Cardiac septum (tissue), 1 donor: ENCODE measurements at places on chromosomes 13 and 19. TPM values are rescaled to one million over a fixed set of nuclear protein-coding genes. Genes with fewer than 3 reads are reported as not detected.

The GNG7 gene
- total RNA-seq = 30.9 TPM

- no peak for DNase-seq
These were observed 110.6 kb downstream of the STARD13 start for GRCh38 chr13:33174931-33175330.

DNA sequence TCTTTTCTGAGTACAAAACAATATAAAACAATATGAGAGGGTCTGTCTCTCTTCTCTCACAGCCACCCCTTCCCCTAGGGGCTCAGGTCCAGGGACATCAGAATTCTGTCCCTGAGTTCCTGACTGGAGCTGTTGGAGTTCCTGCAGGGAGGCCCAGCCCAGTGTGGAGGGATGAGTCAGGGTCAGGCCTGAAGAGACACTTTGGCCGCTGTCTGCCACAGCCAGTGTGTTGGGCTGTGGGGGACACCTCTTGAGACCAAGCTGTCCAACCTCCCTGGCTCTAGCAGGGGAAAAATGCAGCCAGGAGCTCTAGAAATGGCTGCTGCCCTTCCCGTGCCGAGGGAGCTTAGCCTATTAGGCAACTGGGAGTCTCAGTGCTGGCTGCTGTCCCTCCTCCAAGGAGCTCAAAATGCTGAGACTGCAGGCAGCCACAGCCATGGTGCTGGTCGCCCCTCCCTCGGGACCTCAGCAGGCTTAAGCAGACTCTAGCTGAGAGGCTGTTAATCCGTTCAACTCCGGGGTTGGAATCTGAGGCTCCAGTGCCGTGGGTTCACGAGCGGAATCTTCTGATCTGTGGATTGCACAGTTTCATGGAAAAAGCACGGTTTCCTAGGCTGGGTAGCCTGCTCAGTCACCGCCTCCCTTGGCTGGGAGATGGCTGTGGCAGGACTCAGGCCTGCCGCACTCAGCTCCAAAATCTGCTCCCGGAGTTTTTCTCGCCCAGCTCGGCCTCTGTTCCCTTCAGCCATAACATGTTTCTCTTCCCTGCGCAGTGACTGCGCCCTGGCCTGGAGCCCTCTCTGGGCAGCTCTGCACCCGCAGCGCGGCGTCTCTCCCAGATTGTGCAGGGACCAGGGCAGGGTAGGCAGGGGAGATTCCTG, 3.8 kb upstream of the ZNF626 start:
- no peak for DNase-seq

The TUBB4A gene
- 0.40 TPM for total RNA-seq

DNA sequence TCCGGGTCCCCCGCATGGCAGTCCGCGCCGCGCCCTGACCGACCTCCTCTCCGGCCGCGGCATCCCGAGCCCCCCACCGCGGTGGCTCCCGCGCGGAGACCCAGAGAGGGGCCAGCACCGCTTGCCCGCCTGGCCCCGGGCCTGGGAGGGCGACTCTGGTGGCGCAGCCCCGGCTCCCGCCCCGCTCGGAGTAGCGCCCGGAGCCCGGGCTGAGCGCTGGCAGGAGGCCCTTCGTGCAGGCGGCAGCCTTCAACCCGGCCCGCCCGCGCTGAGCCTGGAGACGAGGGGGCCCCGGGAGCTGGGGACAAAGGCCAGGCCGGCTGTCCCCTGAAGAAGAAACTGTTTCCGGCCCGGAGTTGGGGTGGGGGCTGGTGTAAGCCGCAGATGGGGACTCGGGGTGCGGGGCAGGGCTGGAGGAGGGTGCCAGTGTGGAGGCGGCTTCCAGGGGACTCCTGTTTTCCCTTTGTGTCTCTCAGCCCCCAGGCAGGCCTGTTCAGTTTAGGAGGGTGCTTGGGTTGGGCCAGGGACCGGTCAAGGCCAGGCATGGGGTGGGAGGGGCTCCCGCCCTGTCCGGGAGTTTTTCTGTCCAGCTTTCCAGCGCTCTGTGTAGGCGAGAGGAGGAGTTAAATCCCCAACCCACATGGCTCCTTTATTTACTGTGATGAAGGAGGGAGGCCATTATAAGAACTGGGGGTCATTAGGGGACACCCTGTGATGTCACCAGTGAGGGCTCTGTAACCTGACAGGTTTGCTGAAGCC, 935 bp downstream of the LRP3 start:
- DNase-seq = no peak

The KRTDAP gene
- total RNA-seq = not detected

GRCh38 chr19:49009828-49010227, 7.1 kb downstream of the LHB start:
- DNase-seq = no peak

GRCh38 chr19:42281827-42282762, 13.0 kb downstream of the CIC start:
- DNase-seq = peak; percentile 74

The ZNF136 gene
- total RNA-seq = 3.0 TPM

GRCh38 chr13:67880916-67881315, 650.8 kb upstream of the PCDH9 start:
- DNase-seq = no peak

The DNAJC3 gene
- 36.0 TPM for total RNA-seq

DNA sequence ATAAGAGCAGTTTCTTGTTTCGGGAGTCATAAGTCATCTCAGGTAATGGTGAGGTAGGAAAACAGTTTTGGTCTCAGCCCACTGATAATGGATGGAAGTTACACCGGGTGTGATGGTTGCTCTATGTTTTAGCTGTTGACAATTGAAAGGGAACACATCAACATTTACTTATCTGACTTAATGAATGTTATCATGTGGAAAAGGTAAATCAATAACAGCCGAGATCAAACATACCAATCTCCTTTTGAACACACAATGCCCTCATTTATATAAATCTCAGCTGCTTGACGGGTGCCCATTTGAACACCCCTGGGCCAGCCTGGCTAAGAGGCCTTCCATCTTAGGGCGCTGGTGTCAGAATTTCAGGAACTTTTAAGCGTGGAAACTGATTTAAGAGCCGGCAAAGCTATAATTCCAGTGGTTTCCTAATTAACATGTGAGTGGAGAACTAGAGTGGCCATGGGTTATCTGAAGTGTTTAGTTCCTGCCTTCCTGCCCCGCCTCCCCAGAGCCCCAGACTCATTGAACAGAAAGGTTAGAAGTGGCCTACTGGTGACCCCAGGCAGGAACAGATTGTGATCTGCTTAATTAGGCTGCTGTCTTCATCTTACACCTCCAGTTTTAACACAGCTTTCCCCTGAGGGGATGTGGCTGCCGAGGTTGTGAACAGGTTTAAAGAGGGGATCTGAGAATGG, 572.7 kb downstream of the FGF9 start:
- DNase-seq = no peak

- DNase-seq = no peak
These were observed 79.9 kb upstream of the GPC6 start for GRCh38 chr13:93146584-93147297.

DNA sequence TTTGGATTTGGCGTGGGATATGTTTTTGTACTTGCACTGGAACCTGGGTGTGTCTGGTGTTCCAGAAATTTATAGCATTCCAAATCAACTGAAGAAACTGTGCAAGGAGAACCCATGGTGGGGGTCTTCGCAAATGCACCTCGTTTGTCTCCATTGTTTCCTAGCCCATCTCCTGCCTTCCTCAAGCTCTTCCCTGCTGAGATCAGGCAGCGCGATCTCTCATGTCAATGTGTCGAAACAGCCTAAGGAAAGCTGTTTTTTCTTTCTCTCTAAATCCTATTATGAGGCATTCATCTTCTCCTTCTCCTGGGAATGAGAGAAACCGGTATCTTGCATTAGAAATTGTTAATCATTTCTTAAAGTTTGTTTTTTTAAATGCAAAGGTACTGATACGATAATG, 131.0 kb downstream of the KLF5 start:
- no peak for DNase-seq

The FSD1 gene
- total RNA-seq = 0.24 TPM

- peak; percentile 31 for DNase-seq
These were observed 2325.6 kb upstream of the PCDH20 start for GRCh38 chr13:63741029-63741813.

DNA sequence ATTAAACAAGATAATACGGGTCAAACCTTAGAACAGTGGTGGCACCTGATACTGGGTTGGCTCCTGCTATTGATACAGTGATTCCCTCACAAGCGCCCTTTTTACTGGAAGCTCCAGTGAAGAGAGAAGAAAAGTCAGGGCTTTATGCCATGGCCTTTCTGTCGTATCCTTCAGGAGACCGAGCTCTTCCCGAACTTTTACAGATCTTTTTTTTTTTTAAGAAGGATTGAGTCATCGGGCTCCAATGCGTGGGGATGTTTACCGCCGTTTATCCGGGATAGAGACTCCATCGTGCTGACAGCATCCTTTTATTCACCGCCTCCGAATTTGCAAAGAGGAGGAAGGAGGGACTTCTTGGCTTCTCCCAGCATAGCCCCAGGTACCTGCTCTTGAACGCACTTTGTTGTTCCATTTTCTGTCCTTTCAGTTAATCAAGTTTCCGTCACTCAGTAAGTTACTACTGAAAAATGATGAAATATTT, 574 bp downstream of the ZNF227 start:
- no peak for DNase-seq

DNA sequence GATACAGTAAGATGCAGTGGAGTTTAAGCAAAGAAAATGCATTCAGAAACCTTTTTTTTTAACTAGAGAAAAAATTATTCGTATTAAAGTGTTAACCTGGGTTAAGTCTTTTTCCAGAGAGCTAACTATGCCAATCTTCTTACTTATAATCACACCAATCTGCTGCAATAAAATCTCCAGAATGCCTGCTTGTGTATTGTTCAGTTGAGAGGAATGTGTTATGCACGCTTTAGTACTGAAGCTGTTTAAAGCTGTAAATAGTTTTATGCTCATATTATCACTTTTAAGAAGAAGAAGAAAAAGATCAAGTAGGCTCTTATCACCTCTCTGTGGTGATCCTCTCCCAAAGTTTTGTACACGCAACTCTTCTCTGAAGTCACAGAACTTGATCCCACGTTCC, 528.7 kb downstream of the RFC3 start:
- no peak for DNase-seq

GRCh38 chr13:40160618-40161350, 505.3 kb downstream of the COG6 start:
- no peak for DNase-seq

The IRGC gene
- total RNA-seq = not detected

The SYNGR4 gene
- total RNA-seq = not detected

GRCh38 chr19:371501-372168, 27.0 kb upstream of the MIER2 start:
- DNase-seq = no peak

- DNase-seq = no peak
These were observed 147.1 kb downstream of the TBC1D4 start for GRCh38 chr13:75334634-75335447.

The FAM83E gene
- not detected for total RNA-seq

- DNase-seq = no peak
These were observed 803.6 kb downstream of the DIAPH3 start for GRCh38 chr13:59360108-59360507.

DNA sequence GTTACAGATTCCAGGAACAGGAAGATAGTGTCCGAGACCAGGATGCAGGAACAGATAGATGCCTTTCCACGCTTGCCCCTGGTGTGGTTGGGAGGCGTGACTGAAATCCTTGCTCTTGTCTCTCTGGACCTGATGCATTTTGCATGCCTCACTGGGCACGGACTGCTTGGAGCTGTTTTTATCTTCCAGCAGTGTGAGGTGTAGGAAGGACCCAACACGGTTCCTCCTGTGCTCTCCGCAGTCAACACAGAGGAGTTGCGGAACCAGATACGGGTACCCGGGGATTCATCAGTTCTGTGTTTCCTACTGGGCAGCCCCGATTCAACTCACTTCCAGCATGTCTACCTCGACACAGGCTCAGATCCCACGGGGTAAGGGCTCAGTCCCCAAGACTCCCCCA, 6.5 kb downstream of the DOT1L start:
- no peak for DNase-seq

The TSEN34 gene
- total RNA-seq = 22.6 TPM

- DNase-seq = no peak
These were observed 77.2 kb upstream of the TMTC4 start for GRCh38 chr13:100751826-100752225.

- peak; percentile 87 for DNase-seq
These were observed at the start of gene TNNI3 for GRCh38 chr19:55157064-55157908. Gene TNNI3, minus strand, starts transcription at chr19:55157732. Its CDS starts 143 bp downstream, at chr19:55157589.

GRCh38 chr19:53867225-53868090, at the start of gene MYADM:
Gene MYADM, plus strand, starts transcription at chr19:53867883. Its CDS starts 5,647 bp downstream, at chr19:53873530.
- peak; percentile 100 for DNase-seq

DNA sequence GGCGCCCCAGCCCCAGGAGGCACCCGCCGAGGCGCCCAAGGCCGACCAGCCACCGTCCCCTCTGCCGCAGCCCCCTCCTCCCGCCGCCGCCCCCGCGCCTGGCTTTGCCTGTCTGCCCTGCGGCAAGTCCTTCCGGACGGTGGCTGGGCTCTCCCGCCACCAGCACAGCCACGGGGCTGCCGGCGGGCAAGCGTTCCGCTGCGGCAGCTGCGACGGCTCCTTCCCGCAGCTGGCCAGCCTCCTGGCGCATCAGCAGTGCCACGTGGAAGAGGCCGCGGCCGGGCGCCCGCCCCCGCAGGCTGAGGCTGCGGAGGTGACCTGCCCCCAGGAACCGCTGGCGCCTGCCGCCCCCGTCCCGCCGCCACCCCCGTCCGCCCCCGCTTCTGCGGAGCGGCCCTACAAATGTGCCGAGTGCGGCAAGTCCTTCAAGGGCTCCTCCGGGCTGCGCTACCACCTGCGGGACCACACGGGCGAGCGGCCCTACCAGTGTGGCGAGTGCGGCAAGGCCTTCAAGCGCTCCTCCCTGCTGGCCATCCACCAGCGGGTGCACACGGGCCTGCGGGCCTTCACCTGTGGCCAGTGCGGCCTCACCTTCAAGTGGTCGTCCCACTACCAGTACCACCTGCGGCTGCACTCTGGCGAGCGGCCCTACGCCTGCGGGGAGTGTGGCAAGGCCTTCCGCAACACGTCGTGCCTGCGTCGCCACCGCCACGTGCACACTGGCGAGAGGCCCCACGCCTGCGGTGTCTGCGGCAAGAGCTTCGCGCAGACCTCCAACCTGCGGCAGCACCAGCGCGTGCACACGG, 2.6 kb upstream of the NAT14 start:
- DNase-seq = no peak

- DNase-seq = no peak
These were observed 14.0 kb downstream of the CD70 start for GRCh38 chr19:6576869-6577475.

DNA sequence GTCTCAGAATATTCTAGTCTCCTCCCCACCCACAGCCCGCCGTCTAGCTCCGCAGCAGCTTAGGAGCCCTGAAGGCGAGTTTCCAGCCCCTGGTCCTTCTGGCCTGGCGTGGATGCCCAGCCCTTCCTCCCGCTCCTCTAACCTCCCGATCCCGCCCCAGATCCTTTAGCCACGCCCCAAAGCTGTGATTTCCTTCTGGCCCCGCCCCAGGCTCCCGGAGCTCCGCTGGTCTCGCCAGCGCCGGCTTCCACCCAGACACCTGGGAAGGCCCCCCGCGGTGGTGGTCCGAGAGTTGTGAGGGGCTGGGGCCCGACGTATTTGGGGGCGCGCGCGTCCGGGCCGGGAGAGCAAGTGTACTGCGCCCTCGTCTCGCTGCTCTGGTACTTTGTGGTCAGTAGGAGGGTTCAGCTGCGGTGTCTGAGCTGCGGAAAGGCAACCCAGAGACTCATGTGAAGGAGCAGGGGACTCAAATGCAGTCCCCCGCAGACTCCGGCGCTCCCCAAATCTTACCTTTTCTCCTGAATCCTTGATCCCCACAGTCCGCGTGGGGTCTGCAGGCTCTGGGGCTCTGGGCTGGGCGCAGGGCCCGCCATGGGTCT, at the start of gene CGB7:
Gene CGB7, minus strand, starts transcription at position 114 of the 599 bp plus-strand sequence. CDS start 2,374 bp downstream, outside the sequence.
- peak; percentile 79 for DNase-seq

The REXO1 gene
- 16.7 TPM for total RNA-seq

The HSPB6 gene
- 863 TPM for total RNA-seq

- peak; percentile 92 for DNase-seq
These were observed at the start of gene TRIP10 for GRCh38 chr19:6739390-6739882. Gene TRIP10, plus strand, starts transcription at chr19:6739680. Its CDS starts 82 bp downstream, at chr19:6739762.
